CD8-positive, alpha-beta memory T cell (primary cell): ENCODE measurements at places on chromosomes 7 and 10. TPM values are rescaled to one million over a fixed set of nuclear protein-coding genes. Genes with fewer than 3 reads are reported as not detected.

DNA sequence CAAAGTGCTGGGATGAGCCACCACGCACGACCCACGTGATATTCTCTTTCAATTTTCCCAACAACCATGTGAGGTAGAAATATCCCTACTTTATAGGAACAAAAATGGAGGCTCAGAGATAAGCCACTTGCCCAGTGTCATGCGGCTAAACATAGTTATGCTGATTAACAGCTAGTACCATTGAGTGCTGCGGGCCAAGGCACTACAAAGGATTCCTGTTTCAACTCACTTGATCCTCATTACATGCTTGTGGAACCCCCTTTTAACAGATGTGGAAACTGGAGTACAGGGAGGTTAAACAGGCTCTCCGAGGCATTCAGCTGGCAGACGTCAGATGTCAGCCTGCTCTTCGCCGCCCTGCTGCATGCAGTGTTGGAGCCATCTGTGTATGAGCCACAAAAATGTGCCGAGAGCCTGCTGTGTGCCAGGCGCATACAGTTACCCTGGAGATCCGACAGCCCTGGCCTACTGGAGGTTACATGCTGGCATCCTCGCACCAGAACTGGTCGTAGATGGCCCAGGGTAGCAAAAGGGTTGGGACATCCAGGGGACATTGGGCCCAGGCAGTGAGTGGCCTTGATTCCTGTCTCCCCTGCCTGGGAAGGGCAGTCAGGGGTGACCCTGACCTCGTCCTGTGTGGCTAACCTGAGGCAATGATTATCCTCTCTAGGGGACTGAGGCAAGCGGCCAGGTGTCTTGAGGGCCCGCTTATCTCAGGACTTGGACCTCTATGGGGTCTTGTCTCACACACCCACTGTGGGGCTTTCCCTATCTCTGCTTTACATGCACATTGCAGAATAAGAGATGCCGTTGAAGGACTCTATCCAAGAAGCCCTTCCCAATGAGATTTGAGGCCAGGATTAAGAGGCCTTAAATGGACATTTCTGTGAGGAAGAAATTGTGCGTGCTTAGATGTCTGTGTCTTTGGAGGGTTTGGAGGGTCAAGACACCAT lies 18.5 kb upstream of the SRGN start:
- DNase-seq: no peak

DNA sequence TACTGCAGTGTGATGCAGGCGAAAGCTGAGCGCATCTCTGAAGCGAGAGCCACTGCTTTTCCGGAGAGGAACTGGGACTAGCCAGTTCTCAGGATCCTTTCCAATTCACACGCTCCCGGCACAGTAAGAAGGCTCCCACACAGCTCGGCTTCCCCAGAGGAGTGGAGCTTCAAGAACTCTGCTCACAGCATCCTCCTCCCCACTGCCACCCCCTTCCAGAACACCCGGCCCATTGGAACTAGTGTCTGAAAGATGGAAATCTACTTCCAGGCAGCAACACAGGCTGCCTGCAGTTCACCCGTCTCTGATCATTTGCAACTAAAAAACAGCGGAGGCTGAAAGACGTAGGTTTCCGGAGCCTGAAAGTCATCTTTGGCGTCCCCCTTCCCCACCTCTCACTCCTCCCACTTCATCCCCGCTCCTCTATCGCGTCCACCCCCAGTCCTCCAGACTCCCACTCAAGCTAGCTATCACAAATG lies at the start of gene DGKB:
DGKB (minus strand) TSS at position 163 of the 479 bp plus-strand sequence.
- no peak for DNase-seq

GRCh38 chr10:6813306-6813705 lies 233.2 kb upstream of the PRKCQ start:
- DNase-seq: no peak

- no peak for DNase-seq
Observed at GRCh38 chr10:132203256-132204077, 16.7 kb downstream of the DPYSL4 start.

GRCh38 chr10:103053659-103054581 lies 135.8 kb downstream of the CNNM2 start:
- peak; percentile 42 for DNase-seq

GRCh38 chr10:86648704-86649427 lies 5.5 kb upstream of the OPN4 start:
- no peak for DNase-seq

GRCh38 chr10:97307441-97307840 lies 11.6 kb upstream of the FRAT1 start:
- no peak for DNase-seq

- DNase-seq: no peak
Observed at GRCh38 chr7:156640949-156641485, 443 bp downstream of the RNF32 start.

GRCh38 chr7:23341846-23342598 lies 42.9 kb downstream of the MALSU1 start:
- DNase-seq: no peak

GRCh38 chr10:72328045-72328828 lies 26.5 kb downstream of the DNAJB12 start:
- DNase-seq: no peak

- DNase-seq: no peak
Observed at GRCh38 chr7:88318196-88318595, 11.5 kb upstream of the STEAP4 start.

GRCh38 chr7:9863545-9863944 lies 1110.1 kb upstream of the PHF14 start:
- no peak for DNase-seq

DNA sequence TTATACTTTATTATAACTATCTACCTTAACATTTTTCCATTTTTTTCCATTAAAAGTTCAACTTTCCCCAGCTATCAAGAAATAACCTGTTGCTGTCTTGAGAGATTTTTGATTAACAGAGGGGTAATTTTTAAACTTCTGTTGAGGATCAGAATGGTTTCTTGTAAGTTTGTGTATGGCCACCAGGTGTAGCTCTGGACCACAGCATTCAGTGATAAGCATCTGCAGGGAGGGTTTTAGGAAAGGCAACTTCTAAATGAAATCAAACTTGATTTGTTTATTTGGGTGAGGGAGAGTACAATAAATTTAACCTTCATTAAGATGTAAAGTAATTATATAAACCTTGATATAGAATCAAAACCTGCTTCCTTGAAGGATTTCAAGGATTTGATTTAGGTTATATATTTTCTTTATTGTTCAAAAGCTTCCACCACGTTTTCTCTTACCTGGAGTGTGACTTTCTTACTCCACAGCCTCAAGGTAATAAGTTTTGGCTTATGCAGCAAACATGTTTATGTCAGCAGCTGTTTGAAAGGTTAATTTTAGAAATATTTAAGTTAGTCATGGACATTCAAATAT lies 153.3 kb downstream of the STK31 start:
- DNase-seq: no peak

DNA sequence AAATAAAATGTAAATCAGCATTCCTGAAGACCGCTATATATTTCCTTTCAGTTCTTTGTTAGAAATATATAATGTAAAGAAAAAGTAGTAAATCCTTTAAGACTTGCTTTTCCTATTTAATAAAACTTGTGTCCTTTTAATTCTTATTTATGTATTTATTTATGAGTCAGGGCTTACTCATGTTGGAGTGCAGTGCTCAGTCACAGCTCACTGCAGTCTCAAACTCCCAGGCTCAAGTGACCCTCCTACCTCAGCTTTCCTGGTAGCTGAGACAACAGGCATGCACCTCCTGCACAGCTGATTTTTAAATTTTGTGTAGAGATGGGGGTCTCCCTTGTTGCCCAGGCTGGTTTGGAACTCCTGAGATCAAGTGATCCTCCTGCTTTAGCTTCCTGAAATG lies 724.5 kb downstream of the ANKRD7 start:
- DNase-seq: no peak

DNA sequence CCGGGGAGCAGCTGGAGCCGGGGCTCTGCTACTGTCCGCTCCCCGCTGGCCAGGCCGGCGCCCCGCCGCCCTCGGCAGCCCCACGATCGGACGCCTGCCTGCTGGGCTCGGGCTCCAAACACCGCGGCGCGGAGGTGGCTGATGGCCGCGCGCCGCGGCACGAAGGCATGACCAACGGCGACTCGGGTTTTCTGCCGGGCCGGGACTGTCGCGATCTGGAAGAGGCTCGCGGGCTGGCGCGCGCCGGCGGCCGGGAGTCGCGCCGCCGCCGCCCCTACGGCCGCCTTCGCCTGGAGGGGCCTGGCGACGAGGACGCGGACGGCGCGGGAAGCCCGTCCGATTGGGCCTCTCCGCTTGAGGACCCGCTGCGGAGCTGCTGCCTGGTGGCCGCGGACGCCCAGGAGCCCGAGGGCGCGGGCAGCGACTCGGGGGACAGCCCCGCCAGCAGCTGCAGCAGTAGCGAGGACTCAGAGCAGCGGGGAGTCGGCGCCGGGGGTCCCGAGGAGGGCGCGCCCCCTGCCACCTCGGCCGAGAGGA lies 570 bp downstream of the TBC1D12 start:
- peak; percentile 3 for DNase-seq

GRCh38 chr7:50303335-50304128 lies 984 bp upstream of the IKZF1 start:
- DNase-seq: peak; percentile 54

DNA sequence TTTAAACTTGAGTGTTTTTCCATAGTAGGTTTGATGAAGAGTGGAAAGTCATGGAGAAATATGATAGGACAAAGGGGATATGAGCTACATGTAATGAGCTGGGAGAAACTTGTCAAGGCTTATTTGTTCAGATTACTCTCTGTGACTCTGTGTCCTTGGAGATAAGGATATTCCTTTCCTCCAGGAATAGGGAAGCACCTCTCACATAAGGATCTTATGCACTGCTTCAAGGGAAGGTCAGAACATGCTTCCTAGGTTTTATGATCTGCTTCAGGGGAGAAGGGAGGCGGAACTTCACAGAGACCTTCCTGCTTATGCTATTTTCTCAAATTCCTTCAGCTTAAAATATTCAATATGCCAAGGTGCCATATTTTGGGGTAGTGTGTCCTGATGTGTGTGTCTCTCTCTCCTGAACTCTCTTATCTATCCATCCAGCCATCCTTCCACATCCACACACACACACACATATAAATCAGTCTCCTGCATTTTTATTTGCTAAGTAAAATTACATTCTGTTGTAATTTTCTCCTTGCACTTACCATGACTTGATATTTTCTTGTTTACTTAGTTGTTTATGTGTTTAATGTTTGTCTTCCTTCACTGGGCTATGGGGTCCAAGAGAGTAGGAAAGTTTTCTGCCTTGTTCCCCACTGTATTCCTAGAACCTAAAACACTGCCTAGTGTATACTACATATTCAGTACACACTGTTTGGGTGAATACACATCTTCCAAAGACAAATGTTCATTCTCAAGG lies 26.4 kb downstream of the ARL4A start:
- no peak for DNase-seq

GRCh38 chr7:2445047-2445446 lies 31.2 kb downstream of the GRIFIN start:
- DNase-seq: no peak

NAT16 gene
- not detected for total RNA-seq

RBP3 gene
- not detected for total RNA-seq

RAB19 gene
- total RNA-seq: 7.5 TPM

PIK3AP1 gene
- total RNA-seq: 6.7 TPM

TYW1 gene
- 20.2 TPM for total RNA-seq

NXPH1 gene
- not detected for total RNA-seq

OSBPL3 gene
- total RNA-seq: 72.5 TPM

MSMB gene
- total RNA-seq: not detected

NANOS1 gene
- total RNA-seq: 0.22 TPM

AOC1 gene
- total RNA-seq: not detected

FOXI2 gene
- total RNA-seq: not detected

KEL gene
- total RNA-seq: 0.20 TPM

WNT8B gene
- total RNA-seq: not detected
